Stimulated activated CD8-positive, alpha-beta memory T cell treated with anti-CD3 and anti-CD28 coated beads, Interleukin-7, amount 100 ng/mL, for 1 hour (primary cell): ENCODE measurements at places on chromosomes 2 and 18.

DNA sequence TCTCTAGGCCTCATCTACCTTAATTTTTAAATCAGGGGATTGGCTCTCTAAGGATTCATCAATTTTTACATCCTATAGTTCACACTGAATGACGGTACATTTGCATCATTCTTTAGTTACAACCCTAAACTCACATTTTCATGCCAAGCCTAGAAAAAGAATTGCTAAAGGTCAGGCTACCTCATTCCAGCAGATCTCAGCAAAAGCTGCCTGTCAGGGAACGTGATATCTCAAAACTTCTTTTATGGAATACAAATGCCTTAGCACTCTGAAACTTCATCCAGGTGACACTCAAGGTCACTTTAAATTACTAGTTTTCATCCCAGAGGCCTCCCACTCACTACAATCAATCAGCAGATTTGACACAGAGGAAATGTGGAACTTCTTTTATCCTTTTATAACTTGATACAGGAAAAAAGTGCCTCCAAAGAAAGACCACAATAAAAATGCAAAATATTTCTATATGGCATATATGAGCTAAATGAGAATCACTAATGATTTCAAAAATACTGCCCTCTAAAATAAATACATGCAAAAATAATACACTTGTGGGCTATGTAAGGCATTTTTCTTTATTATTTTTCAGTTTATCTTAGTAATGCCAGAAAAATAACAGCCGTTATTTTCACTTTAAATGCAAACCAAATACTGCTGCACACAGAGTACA lies 91.5 kb downstream of the ARHGEF33 start:
- no peak for DNase-seq

DNA sequence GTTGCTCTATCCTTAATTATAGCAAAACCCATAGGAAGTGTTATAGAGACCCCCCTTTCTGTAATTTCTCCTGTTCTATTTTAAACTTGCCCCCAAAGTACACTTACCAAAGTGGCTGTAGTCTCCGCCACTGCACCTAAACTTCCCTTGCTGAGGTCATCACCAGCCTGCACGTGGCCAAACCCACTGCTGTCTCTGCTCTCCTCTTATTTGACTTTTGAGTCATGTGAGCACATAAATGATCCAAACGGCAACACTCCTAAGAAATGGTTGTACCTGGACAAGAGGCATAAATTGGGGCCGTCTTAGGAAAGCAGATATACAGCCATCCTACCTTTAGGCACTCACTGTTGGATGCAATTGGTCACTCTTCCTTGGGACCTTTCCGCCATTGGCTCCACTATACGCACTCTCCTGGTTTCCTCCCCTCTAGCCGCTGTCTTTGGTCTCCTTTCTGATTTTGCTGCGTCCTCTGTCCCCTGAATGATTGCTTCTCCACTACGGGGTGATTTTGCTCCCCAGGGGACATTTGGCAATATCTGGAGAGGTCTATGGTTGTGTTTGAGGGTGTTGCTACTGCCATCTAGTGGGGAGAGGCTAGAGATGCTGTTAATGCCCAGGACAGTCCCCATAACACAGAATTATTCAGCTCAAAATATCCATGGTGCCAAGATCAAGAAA lies 19.2 kb upstream of the IL36G start:
- no peak for DNase-seq

- no peak for DNase-seq
Measured at GRCh38 chr2:208466151-208466919, 59.7 kb downstream of the PTH2R start.

DNA sequence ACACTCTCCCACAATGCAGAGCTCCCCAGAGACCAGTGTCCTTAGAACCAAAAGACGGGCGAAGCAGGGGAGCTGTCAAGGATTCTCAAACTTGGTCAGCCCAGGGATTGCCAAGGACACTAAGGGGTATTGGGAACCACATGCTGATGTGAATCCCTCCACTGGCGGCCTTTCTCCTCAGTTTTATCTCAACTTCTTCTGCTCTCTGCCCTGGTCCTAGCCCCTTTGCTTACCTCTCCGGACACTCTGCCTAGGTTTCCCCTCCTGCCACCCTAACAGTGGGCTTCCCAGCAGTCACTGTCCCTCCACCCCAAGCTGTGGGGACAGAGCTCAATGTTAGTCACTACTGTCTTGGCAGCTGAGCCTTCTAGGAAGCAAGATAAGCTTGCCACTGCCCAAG lies 61.1 kb downstream of the POLR1A start:
- DNase-seq = no peak

DNA sequence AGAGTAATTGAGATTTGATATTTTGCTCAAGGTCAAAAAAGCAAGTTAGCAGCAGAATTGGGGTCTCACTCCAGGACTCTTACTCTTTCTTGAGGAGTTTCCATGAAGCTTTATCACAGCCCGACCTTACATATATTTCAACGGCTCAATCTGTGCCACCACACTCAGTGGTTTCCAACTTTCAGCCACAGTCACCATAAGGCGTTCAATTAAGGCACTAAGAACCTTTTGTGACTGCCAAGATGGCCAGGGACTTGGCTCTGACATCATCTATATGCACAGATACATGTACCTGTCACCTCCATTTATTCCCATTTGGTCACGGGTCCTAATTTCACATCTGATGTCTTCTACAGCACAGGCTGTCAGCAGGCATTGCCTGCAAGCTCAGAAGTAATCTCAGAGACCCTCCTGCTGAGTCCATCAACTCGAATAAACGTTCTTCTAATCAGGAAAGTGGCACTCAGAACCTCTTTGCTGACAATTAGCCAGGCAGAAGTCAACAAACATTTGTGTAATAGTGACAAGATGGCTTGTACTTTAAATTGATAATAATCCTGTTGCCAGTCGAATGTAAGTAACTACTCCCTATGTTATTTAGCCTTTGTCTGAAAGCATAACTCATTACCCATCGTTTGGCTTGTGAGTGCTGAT lies 16.1 kb downstream of the DYTN start:
- no peak for DNase-seq

GRCh38 chr2:224904381-224904780 lies 137.9 kb downstream of the DOCK10 start:
- no peak for DNase-seq

DNA sequence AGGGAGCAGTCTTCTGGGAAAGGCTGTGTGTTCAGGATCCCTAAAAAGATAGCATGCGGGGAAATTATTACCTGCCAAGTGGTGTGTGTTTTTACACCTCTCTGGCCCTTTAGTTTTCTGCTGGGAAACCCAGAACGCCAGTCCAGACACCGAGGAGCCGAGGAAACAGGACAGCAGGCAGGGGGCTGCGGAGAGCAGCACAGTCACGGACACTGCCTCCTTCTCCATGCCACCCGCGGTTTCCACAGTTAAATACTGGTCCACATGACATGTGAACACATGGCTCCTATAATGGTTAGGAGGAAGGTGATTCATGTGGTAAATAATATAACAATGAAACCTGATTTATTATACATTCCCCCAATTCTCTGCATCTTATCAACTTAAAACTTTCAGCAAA lies 20.4 kb downstream of the CNOT11 start:
- no peak for DNase-seq

DNA sequence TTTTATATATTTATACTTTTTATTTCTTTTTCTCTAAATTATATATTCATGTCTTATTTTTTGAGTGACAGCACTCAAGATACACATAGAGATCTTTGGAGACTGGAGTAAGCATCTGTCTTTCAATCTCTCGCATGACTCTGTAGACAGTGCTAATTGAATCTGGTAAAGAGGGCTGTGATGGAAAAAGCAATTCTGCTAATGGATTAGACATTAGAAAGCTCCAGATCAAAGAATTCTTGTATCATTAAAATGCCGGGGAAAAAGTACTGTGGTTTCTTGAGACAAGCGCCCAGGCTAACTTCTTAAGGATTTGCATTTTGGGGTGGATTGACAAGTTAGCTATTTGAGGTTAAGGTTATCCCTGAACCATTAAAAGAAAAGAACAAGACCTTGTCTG lies 383.1 kb upstream of the TNP1 start:
- no peak for DNase-seq

GRCh38 chr2:8595811-8596600 lies 85.8 kb upstream of the ID2 start:
- no peak for DNase-seq

DNA sequence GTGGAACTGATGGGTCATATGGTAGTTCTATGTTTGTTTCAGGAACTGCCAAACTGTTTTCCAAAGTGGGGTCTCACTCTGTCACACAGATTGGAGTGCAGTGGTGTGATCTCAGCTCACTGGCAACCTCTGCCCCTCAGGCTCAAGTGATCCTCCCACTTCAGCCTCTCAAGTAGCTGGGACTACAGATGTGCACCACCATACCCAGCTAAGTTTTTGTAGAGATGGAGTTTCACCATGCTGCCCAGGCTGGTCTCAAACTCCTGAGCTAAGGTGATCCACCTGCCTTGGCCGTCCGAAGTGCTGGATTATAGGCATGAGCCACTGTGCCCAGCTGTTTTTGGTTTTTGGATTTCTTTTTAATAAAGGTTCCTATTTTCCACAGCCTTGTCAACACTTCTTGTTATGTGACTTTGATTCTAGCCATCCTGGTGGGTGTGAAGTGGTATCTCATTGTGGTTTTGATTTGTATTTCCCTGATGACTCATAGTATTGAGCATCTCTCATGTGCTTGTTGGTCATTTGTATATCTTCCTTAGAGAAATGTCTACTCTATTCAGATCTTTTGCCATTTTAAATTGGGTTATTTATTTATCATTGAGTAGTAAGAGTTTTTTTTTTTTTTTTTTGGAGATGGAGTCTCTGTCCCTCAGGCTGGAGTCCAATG lies 22.8 kb downstream of the NPC1 start:
- DNase-seq = no peak

- no peak for DNase-seq
Measured at GRCh38 chr2:9137379-9138150, 69.0 kb upstream of the ASAP2 start.
